Stimulated activated CD8-positive, alpha-beta memory T cell treated with anti-CD3 and anti-CD28 coated beads, Interleukin-2, amount 100 ng/mL, for 48 hours (primary cell): ENCODE measurements at places on chromosomes 2 and 18.

- DNase-seq, result no peak
Measured at GRCh38 chr2:148565272-148565894, 79.2 kb upstream of the EPC2 start.

DNA sequence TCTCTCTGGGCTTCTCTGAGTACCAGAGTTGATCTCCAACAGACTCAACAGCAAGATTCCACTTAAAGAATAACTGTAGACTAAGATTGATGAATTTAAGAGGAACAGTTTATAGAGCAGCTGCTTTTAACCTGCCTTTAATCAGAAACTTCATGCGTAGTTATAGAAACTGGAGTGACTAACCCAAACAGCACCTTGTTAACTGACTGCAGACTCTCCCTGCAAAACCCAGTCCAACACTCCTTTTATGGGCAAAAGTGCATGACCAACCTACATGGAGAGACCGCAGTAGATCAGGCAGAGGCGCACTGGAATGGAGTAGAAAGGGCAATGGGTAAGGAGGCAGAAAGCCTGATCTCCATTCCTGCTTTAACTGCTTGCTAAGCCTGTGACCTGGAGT, 110.6 kb downstream of the NRP2 start:
- no peak for DNase-seq

DNA sequence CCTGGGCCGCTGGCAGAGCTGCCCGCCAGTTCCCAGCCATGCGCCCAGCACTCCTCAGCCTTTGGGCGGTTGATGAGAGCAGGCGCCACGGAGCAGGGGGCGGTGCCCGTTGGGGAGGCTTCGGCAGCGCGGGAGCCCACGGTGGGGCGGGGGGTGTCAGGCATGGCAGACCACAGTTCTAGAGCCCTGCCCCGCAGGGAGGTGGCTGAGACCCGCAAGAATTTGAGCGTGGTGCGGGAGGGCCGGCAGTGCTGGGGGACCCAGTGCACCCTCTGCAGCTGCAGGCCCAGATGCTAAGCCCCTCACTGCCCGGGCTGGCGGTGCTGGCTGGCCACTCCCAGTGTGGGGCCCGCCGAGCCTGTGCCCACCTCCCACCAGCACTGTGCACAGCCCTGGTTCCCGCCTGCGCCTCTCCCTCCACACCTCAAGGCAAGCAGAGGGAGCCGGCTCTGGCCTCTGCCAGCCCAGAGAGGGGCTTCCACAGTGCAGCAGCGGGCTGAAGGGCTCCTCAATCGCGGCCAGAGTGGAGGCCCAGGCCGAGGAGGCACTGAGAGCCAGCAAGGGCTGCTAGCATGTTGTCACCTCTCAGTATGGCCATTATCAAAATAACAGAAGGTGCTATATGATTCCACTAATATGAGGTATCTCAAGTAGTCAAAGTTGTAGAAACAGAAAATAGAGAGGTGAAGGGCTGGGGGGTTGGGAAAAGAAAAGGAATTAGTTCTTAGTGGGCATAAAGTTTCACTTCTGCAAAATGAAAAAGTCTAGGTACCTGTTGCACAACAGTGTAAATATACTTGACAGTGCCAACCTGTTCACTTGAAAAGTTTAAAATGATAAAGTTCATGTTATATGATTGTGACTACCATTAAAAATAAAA, 72.3 kb downstream of the SH3YL1 start:
- no peak for DNase-seq

DNA sequence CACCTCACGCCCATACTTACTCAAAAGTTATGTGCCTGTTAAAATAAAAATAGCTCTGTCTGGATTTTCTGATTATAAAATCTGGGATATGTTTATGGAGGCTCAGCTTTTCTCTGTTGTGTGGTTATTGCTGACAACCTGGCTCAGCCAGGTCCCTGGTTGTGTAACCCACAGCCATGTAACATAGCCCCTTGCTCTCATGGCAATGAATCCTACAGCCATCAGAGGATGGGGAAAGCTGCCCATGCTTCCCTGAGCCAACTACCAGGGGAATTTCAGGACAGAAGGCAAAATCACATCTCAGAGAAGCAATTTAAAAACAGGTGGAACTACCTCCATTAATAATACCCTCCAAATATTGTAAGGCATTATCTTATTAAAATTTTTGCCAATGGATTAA, 29.7 kb downstream of the ST8SIA5 start:
- no peak for DNase-seq

DNA sequence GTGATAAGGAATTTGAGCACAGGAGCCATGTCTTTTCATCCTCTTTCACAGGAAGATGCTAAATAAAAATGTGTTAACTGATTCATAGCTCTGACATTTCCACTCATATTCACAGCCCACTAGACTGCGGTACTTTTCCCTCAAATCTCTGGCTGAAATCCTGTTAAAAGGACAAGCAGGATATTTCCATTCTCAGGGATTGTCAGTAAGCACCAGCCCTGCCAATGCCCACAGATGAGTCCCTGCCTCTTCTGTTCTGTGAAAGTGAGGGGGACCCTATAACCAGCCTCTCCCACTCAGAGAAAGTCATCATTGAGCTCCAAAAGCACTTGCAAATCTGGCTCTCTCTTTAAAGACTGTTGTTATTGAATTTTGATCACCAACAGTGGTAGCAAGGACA, 440.5 kb downstream of the SETBP1 start:
- no peak for DNase-seq

DNA sequence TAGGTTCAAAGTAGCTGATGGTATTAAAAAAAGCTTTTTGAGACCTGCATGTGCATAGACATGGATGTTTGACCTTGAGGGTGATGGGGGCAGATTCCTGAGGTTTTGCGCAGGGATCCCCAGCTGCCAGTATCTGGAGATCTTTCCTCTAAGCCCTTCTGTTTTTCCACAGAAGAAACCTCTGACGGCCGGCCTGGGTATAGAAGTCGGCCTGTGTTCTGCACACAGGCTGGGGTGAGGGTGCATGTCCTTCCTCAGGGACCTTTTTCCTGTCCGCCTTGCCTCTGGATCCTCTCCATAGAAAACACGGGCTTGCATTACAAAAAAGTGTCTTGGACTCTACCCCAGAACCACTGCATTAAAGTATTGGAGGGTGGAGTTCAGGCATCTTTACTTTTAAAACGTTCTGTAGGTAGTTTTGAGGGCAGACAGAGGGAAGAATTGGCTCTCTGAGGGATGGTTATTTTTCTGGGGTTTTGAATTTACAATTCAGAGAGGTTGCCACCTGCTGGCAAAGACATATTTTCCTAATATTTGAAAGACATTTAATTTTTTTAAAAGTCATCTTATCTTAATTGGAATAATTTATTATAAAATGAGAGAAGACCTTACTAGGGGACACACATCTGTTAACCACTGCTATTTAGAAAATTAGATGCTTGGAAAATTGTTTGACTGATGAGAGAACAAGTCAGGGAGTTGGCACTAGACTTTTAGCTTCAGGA, 350.6 kb downstream of the DCDC2C start:
- DNase-seq, result no peak

GRCh38 chr2:170975127-170975942, 46.3 kb downstream of the GORASP2 start:
- no peak for DNase-seq

DNA sequence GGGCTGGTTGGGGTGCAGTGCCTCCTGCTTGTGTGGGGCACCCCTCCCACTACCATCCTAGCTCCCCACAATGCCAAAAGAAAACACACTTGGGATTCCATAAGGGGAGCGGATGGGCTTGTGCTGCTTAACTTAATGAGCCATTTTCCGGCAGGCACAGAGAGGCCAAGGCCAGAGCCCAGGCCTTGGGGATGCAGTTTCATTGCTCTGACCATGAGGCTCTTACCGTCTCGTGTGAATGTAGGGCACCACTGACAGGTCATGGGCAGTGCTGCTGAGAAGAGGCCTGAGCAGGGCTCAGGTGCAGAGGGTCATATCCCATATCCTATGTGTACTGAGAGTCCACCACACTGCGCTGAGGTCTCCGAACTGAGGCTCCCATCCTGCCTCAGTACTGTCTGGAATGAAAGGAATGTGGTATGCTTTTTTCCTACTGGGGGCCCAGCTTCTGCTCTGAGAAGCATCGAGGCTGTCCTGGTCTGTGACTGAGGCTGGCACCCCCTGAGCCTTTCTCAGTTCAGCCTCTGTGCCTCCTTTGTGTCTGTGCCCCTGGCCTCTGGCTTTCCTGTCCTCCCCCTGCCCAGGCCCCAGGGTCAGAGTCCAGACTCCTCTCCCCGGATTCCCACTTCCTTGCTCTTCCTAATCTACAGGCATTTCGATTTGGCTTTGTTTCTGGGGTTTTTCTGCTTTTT, 45.2 kb upstream of the MAPRE3 start:
- DNase-seq, result no peak

DNA sequence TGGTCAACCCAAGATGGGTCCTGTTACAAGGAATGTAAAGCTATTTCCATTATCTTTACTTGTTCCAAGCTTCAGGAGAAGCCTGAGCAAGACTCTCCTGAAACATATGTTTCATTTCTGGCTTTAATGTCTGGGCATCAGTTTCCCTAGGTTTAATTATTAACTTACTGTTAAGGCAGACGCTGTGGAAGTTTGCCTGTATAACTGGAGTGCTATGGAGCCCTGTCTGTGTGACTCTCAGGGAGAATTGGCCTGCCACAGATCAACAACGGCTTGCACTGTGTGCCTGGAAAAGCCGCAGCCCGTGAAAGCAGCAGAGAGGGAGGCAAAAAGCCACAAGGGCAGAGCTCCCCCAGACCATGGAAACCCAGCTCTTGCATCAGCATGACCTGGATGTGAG, 22.1 kb upstream of the LONRF2 start:
- no peak for DNase-seq

- DNase-seq, result no peak
Measured at GRCh38 chr2:3208179-3208578, 169.4 kb downstream of the EIPR1 start.

- no peak for DNase-seq
Measured at GRCh38 chr18:5425721-5426120, 118.1 kb downstream of the EPB41L3 start.

- DNase-seq, result no peak
Measured at GRCh38 chr2:165408186-165408585, 61.3 kb upstream of the CSRNP3 start.

DNA sequence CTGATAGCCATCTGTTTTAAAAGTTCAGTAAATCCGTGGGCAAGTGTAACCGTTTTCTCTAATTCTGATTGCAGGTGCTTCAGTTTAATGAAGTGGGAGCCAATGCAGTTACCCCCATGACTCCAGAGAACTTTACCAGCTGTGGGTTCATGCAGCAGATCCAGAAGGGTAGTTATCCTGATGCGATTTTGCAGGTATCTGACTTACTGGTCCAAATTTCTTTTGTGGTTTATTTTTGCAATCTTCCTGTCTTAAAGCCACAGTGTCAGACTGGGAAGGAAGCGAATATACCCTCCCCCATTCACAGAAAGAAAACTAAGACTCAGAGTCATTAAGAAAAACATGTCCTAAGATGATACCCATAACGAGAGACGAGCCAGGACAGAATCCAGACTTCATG, 7.7 kb downstream of the SERPINB2 start:
- no peak for DNase-seq

DNA sequence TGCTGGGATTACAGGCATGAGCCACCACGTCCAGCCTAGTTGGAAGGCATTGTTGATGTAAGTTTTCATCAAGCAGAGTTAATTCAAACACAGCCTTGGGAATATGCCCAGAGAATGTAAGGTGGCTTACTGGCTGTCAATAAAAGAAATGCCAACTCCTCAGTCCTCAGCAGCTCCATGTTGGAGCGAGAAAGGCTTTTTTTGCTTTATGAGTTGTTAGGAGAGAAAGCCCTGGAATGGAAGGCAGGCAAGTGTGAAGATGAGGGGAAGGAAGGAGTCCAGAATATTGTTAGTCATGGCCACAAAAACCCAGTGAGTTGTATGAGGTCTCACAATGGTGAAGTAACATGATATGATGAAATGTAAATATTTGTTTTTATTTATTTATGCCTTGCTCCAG, 57.1 kb downstream of the MAP4K4 start:
- DNase-seq, result no peak

GRCh38 chr2:96247009-96247408, 18.8 kb downstream of the TMEM127 start:
- no peak for DNase-seq

- no peak for DNase-seq
Measured at GRCh38 chr2:72989770-72990556, 72.6 kb downstream of the EMX1 start.

- DNase-seq, result no peak
Measured at GRCh38 chr2:45836740-45837139, 185.3 kb downstream of the PRKCE start.

- no peak for DNase-seq
Measured at GRCh38 chr2:104855221-104856085, 1.5 kb downstream of the POU3F3 start.

DNA sequence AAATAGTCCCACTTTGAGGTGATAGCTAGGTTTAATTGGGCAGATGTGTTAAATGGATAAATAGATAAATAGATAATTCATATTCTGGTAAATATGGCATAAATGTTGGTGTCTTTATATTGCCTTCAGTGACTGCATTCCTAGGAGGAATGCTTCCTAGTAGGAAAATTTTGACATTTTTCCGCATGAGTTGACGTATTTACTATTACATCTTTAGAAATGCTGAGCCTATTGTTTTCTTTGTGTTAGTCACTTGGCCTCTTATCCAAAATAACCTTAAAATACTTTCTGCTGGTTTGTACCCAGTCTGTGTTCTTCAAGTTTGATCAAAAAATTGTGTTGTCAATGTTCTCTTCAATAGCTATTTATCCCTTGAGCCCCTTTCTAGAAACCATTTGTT, 495.6 kb upstream of the ZEB2 start:
- DNase-seq, result no peak

DNA sequence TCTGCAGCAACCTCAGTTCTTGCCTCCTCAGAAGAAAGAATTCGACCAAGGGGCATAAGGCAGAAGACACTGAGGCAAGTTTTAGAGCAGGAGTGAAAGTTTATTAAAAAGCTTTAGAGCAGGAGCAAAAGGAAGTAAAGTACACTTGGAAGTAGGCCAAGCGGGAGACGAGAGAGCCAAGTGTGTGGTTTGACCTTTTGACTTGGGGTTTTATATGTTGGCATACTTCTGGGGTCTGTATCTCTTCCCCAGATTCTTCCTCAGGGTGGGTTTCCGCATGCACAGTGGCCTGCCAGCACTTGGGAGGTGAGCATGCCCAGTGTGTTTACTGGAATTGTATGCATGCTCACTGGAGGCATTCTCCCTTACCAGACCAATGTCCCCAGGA, 59.3 kb upstream of the ANKRD44 start:
- no peak for DNase-seq

DNA sequence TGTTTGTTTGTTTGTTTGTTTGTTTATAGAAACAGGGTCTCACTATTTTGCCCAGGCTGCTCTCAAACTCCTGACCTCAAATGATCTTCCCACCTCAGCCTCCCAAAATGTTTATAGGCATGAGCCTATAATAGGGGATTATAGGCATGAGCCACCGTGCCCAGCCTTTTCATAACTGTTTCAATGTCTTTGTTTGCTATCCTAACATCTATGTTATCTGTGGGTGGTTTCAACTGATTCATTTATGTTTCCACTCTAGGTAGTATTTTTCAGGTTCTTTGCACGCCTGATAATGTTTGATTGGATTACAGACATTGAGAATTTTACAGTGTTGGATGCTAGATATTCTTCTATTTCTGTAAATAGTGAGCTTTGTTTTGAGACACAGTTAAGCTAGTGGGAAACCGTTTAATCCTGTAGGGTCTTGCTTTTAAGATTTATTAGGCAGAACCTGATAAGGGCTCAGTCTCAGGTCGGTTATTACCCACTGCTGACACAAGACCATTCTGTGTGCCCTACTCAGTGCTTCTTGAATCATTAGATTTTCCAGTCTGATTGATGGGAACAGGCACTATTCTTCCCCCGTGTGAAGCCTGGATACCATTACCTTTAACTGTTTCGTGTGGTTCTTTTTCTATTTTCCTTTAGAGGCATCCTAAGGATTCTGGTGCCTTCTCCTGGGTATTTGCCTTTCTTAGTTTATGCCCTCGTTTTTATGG, 76.5 kb upstream of the TMEM87B start:
- no peak for DNase-seq

- no peak for DNase-seq
Measured at GRCh38 chr2:160467086-160467485, 26.5 kb downstream of the RBMS1 start.
